NCI-H345 (cell line): ENCODE measurements at places on chromosomes 7 and 10.

DNA sequence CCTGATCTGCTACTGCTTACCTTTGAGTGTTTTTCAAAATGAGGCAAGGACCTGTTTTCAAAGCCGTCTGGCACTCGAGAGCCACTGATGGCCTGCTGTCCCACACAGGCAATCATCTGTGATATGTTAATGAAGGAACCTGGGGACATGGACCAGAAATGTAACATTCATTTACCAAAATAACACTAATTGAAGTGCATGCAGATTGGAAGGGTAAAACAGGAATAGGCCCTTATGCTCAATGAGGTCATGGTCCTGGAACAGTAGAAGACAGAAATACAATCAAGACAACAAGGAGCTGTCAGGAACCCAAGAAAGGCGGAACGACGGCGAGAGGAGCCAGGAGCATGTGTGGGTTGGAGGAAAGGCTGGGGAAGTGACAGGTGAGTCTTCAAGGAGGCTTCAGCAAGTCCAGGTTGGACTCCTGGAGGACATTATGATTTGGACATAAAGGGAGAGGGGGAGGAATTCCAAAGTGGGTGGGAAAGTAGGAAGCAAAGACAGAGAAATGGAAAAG lies 28.3 kb downstream of the POLR3A start:
- no peak for DNase-seq

DNA sequence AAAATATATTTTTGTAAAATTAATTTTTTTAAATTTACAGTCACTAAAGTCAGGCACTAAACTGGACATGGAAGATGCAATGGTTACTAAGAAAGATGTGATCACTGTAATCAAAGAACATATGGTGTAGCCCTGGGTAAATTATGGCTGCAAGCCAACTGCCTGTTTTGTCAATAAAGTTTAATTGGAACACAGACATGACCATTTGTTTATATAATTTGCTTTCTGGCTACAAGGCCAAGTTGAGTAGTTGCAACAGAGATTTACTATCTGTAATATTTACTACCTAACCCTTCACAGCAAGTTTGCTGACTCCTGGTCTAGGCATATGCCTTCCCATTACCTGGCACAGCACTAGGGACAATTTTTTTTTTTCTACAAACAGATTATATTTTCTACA lies 448.9 kb downstream of the ADRA2A start:
- DNase-seq = no peak

DNA sequence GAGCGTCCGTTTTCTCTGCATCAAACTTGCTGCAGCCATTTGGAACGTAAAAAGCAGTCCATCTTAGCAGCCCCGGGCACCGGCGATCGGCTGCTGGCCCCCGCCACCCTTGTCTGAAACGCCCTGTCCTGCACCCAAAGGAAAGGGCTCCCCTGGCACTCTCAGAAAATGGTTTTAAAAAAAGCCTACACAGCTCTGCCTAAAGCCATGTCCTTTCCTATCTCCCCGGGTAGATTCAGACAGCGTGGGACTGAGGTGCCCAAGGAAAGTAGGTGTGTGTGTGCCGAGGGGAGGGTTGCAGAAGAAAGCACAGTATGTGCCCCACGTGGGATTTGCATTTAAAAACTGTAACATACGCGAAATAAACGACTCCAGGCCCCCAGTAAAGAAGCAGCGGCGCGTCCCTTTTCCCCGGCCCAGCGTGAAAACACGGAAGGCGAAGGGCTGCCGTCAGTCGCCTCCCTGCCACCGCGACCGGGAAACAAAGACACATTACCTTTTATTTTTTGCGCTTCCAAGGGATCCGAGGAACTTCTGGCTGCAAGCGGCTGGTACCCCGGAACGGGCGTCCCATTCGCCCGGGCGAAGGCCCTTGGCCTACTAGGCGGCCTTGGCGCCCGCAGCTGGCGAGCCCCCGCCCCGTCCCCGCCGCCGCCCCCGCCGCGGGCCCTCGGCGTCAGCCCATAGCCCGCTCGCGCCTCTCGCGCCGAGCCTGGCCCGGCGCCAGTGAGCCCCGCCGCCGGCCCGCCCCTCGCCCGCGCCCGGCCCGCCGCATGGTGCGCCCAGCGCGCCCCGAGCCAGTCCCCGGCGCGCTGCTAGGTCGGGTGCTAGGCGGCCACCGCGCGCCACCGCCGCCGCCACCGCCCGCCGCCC lies 304.6 kb downstream of the PRPF18 start:
- DNase-seq = peak; percentile 53

GRCh38 chr7:16345979-16346958 lies 75.1 kb downstream of the CRPPA start:
- no peak for DNase-seq

DNA sequence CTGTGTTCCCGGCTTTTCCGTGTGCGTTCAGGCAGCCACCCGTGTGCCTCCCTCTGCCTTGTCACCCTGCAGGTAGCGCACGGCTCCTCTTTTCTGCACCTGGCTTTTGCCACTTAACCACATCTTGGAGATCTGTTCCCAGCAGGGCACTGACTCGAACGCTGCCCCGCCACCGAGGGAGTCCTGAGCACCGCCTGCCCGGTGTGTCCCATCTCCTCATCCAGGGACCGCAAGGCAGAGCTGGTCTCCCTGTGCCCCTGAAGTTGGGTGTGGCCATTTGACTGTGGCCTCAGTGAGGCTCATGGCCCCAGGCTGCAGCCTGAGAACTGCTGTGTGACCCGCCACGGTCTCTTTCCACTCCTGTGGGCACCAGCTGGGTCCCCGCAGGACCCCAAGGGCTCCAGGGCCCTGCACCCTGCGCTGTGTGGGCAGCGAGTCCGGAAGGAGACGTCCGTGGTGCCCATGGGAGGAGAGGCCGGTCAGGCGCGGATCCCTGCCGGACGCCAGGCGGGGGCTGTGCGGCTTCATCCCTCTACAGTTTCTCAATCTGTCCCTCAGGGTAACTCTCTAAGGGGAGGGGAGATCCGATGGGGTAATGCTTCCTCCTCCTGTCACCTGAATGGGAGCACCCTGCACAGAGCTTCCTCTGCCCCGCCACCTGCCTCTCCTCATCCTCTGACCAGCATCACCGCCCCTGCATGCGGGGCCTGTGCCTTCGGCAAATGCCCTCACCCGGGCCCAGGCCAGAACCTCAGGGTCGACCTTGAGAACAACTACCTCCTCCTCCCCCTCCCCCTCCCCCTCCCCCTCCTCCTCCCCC lies 1.8 kb upstream of the INTS1 start:
- DNase-seq = peak; percentile 39
